Activated CD4-positive, alpha-beta T cell treated with anti-CD3 and anti-CD28 coated beads, Interleukin-2, amount 50 U/mL, for 48 hours (primary cell): ENCODE measurements at places on chromosomes 13 and 19.

DNA sequence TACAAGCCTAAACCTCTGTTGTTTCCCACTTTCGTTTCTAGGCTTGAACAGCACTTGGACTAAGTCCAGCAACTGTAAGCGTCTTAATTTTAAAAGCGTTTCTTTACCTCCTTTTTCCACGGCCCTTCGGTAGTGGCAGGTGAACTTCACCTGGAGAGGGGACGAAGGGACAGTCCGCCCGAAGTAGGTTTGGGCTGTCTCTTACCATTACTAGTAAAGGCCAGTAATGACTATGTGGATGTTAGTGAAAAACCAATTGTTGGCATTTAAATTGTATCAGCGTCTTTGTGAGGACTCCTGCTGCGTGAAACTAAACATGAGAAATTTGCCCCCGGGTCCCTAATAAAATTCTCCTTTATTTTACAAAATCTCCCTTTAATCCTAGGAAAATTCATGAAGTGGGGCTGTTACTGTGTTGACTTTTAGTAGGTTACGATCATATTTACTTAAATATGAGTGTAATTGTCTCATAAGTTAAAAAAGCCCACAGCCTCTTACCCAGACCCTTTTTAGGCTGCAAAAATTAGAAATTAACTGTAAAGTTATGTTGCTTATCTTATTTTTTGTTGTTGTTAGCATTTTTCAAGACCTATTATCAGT, 983 bp downstream of the ITM2B start:
- DNase-seq, result no peak

GRCh38 chr19:29861574-29861973, 49.8 kb downstream of the CCNE1 start:
- no peak for DNase-seq

- no peak for DNase-seq
Measured at GRCh38 chr13:38662362-38662761, 24.5 kb upstream of the FREM2 start.

DNA sequence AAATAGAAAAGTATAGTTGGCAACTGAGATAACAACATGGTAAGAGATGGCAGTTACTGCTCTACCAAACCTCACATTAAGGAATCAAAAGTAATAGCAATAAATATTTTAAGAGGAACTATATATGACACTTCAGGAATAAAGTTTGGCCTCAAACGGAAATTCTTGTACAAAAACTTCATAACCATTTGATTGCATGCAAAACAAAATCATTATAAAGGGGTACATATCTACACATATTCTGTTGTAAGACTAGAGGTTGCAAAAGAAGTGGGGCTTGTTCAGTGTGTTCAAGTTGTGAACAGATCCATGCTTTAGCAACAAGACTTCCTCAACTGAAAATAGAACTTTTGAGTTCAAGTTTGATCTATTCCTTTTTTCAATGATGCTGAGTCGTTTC, 133.5 kb upstream of the MIR17HG start:
- DNase-seq, result no peak

DNA sequence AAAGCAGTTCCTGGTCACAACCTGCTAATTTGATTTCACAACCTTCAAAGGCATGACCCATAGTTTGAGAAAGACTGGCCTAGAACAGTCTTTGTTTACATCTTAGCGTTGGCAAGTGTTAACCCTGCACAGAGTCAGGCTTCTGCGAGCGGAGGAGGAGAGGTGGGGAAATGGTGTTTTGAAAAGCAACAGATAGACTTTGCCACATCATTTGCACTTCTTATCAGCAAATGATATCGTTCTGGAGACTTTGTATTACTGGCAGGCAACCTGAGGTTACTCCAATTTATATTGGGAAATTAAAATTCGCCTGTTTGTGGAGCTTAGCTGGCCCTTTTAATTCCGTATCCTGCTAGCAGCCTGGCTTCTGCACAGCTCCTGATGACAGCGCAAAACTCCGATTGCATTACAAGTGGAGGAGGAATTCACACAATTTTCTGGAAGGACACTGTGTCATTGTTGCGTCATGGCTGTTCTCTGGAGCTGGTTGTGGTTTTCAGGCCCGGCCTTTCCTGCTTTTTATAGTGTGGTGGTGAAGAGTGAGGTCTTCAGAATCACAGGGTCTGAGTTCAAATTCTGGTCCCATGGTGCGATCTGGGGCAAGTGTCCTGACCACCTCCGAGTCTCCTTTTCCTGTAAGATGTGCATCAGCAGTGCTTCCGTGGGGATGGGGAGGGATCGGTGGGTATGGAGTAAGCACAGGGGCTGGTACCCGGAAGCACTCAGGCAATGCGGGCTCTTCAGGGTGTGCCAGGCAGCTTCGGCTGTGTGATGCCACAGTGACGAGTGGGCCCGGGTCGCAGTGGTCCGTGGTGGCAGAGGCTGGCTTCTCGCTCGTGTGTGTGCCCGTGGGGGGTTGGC, 49.1 kb upstream of the EHD2 start:
- DNase-seq, result no peak
